NCI-H2171 (cell line): ENCODE measurements at places on chromosomes 7 and 10.

GRCh38 chr10:27285093-27285492, 44.5 kb upstream of the ACBD5 start:
- DNase-seq: no peak

- no peak for DNase-seq
These were observed 3.3 kb downstream of the MAP3K8 start for GRCh38 chr10:30437031-30437841.

DNA sequence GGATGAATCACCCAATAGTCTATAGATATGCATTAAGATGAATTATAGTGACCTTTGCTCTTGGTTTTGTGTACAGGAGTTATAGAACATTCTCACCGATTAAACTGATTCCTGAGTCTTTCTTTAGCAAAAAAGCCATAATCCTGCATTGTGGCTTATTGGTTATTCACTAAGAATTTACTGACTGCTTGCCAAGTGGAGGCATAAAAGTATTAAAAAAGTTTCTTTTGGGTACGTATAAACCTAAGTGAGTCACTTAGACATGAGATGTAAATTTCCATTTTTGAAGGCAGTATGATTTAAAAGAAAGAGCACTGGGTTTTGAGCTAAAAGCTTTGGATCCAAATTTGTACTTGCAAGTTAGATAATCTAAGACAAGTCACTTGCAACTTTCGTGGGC, 100.7 kb downstream of the CDK6 start:
- no peak for DNase-seq

GRCh38 chr7:22051886-22052673, 106.4 kb upstream of the CDCA7L start:
- DNase-seq: no peak

DNA sequence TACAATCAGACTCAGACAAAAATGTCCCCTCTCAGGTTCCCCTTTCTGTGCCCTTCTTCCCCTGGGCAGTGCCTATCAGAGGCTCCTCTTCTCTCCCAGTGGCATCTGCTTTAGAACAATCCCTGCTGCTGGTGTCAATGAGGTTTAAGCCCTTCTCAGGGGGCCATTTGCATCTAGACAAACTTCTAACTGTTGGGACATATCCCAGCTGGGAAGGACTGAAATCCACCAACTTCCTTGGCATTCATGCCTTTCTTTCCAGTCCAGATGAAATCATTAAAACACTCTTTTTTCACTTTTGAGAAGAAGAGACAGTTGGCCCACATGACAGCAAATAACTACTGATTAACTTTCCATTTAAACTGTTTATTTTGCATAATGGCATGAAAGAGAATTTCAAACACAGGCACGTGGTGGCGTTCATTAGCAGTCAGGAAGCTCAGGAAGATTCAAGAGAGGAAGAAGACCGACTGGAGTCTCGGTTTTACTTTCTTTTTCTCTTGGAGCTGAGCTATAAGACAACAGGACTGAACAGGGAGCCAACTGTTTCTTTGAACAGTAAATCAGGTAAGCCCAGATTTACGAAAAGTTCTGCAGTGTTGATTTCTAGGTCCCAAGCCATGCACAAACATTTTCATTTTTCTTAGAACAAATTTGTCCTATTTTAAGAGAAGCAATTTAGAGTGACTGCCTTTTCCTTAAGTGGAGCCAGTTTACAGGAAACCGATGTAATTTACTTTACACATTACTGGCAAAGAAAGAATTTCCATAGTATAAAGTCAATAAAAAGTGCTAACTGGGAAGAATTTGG, at the start of gene GIMAP2:
Gene GIMAP2, plus strand, starts transcription at position 488 of the 811 bp plus-strand sequence. CDS start 1,354 bp downstream, outside the sequence.
- DNase-seq: no peak

GRCh38 chr7:144517749-144518148, 114.3 kb upstream of the NOBOX start:
- DNase-seq: no peak

DNA sequence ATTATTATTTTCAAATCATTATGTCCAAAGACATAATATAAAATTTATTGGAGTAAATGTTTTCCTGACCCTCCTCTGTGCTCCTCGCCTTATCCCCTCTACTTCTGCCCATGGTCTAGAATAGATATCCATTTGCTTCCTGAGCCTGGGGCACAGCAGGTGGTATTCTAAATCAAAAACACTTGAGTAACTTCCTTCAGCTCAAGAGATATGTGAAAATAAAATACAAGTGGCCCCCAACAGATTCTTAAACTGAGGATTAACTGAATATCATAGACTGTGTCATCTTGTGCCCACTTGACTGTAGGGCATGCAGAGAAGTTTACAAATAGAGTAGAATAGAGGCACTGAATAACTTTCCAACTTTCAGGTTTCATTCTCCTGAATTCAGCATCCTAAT, 59.1 kb downstream of the HGF start:
- DNase-seq: no peak

- DNase-seq: no peak
These were observed 211.1 kb downstream of the GALNT17 start for GRCh38 chr7:71343039-71343438.

DNA sequence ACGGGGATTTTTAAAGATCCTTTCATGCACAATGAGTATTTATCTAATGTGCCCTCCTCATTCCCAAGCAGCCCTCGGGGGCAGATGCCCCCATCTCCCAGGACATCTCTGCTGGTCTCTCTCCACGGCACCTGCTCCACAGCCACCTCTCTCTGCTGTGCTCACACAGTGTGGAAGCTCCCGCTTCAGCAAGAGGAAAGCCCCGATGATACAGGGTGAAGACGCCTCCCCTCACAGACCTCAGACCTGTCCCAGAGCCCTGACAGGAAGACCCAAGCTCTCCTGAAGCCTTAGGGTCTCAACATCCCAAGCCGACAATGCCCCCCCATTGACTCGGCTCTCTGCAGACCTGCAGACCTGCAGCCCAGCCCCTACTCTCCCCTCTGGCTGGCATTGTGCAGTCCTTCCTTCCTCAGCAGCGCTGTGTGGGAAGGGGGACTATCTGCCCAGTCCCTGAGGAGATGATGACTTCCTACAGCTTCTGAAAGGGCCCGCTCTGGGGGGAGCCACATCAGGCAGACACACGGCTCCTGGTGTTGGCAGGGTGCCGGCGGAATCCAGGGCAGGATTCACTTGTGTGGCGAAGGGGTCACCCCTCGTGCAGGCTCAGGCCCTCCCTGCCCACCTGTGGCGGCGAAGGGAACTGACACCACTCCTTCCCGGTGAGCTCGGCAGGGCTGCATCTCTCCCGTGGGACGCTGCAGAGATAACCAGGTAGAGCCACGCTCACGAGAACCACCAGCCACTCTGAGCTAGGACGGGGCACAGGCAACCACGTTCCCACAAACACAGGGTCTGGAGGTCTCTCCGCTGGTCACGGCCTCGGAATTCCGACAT, 61.8 kb downstream of the PTPRN2 start:
- no peak for DNase-seq

GRCh38 chr7:86953653-86954336, 105.7 kb downstream of the ELAPOR2 start:
- DNase-seq: no peak

GRCh38 chr10:72056113-72056512, 32.2 kb downstream of the SPOCK2 start:
- no peak for DNase-seq

DNA sequence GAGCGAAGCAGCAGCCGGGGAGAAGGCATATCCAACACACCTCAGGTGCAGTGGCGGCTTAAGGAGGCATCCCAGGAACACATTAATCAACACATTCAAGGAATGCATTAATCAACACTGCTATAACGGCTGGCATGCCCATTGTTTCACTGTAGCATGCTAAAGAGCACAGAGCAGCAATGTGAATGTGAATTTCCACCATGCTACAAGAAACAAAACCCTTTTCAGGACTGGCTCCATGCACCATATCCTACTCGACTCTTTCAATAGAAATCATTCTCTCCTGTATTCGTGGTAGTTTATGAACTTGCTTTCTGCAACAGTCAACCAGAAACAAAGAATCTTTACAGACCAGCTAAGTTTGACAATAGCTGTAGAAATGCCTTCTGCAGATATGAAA, 149.0 kb downstream of the NRCAM start:
- DNase-seq: no peak

GRCh38 chr7:45122975-45123860, 11.7 kb upstream of the TBRG4 start:
- no peak for DNase-seq

DNA sequence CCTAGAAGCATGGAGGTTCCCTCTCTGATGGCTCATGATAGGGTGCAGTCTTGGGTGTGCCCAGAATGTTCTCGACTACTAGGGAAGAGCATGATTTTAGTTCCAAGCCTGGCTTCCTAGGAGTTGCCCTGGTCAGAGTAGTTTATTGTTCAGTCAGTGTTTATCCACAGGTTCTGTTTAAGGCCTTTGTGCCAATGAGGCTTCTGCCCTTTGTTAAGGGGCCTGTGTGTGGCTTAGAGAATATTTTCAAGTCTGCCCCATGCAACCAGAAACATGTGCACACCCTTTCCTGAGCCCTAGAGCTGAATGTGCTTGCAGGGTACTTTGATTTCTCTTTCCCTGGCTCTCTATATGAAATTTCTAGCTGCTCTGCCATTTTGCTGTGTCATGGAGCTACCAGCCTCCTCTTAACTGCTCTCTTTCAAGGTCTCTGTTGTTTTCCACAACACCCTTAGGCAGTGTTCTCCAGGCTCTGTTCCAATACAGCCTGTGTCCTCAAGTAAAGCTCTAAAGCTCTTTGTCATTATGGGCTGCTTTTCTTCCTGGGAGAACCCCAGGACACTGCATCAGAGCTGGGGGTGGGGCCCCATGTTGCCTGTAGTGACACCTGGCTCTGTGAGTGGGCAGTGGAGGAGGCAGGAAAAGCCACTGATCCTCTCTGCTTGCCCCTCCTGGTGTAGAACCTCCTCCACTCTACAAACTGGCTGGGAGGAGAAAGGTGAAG, 34.1 kb upstream of the TSPAN33 start:
- no peak for DNase-seq

DNA sequence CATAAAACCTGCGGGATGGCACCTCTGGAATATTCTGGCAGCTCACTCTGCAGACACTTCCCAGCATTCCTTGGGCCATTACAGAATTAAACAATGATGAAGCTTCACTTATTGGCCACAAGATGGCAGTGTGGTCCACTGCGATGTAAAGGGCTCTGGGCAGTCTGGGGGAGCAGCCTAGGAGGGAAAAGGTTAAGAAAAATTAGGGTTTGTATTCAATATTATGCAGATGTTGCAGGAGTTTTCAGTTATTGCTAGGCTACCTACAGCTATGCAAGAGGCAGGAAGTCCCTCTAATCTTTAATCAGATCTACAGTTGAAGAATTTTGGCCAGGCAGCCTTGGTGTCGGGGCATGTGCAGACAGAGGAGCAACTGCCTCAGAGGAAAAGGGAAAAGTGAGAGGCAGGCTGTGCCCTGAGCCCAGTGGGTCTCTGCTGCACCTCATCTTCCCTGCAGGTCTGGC, 233.2 kb upstream of the PRSS1 start:
- peak; percentile 33 for DNase-seq

DNA sequence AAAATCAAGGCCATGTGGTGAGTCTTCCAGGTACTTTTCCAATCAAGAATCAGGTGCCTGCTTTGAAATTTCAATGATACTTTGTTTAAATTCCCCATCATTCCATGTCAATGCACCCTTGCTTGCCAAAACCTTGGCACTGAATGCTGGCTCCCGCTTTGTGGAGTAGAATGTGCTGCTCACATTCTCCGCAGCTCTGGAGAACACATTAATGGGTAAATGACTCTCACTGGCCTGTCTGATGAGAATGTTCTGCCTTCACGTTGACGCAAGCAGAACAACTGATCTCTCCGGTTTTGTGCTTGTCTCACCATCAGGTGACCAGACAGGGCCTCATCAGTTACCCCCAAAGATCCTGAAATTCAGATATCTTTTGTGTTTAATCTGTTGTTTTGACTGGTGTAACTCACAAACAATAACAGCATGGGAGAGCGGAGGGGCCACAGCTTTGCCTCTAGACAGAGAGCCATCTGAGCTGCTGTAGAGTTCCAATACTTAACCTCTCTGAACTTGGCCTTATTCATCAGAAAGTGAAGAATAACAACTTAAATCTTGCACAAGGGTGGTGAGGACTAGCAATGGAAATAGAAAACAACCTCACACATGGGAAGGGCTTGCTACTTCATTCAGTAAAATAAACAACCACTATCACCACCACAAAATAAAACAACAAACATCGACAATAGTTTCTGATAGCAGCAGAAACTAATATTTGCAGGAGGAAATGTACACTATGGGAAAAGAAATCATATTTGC, 276.9 kb upstream of the IGFBP3 start:
- DNase-seq: no peak

GRCh38 chr10:104246976-104247375, 7.7 kb upstream of the GSTO1 start:
- DNase-seq: no peak

DNA sequence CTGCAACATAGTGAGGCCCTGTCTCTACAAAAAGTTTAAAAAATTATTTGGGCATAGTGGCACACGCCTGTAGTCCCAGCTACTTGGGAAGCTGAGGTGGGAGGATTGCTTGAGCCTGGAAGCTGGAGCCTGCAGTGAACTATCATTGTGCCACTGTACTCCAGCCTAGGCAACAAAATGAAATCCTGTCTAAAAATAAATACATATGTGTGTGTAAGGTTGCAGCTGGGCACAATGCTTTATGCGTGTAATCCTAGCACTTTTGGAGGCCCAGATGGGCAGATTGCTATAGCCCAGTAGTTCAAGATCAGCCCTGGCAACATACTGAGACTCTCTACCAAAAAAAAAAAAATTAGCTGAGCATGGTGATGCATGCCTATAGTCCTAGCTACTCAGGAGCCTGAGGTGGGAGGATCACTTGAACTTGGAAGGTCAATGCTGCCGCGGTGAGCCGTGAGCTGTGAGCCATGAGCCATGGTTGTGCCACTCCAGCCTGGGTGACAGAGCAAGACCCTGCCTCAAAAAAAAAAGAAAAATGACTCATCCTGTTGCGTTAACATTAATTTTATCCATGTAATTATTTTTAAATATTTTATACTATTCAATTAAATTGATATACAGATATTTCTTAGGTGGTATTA, 38.3 kb downstream of the CCAR1 start:
- DNase-seq: no peak

DNA sequence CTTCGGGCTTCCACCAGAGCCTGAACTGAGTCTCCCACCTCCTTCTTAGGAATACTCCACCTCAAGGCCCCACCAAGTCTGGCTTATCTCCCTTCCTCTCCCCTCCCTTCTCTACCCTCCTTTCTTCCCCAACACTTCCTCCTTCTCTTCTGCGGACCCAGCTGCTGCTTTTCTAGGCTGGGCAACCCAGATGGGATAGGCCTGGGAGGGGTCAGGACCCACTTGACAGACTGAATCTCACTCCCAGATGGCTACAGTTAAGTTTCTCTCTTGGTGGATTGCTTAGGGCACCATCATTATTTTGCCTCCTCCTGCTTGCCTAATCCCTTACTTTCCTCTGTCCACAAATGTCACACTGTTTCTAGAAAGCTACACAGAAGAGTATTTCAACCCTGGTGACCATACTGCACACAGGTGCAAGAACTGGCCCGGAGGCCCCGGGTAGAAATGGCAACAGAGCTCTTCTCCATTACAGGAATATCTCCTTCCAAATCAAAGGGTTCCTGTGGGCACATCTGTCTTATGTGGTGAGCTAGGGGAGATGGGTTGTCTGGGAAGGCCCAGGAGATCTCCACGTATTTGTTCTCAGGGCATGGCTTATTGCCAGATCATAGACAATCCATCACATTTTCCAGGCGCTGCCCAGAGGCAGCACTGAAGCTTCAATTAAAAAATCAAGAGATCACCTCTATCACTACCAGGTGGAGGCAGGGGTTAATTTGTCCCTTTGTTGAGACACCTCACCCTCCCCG, 5.1 kb upstream of the HOXA11 start:
- no peak for DNase-seq
